ENCODE measurements at places on chromosomes 11 and 22.

- no peak for DNase-seq
Observed at GRCh38 chr11:57772562-57772961, 11.0 kb downstream of the CTNND1 start.

GRCh38 chr22:50733521-50734342, 4.3 kb upstream of the ACR start:
- peak; percentile 52 for DNase-seq

- DNase-seq, result no peak
Observed at GRCh38 chr11:128955636-128956035, 13.0 kb upstream of the TP53AIP1 start.

DNA sequence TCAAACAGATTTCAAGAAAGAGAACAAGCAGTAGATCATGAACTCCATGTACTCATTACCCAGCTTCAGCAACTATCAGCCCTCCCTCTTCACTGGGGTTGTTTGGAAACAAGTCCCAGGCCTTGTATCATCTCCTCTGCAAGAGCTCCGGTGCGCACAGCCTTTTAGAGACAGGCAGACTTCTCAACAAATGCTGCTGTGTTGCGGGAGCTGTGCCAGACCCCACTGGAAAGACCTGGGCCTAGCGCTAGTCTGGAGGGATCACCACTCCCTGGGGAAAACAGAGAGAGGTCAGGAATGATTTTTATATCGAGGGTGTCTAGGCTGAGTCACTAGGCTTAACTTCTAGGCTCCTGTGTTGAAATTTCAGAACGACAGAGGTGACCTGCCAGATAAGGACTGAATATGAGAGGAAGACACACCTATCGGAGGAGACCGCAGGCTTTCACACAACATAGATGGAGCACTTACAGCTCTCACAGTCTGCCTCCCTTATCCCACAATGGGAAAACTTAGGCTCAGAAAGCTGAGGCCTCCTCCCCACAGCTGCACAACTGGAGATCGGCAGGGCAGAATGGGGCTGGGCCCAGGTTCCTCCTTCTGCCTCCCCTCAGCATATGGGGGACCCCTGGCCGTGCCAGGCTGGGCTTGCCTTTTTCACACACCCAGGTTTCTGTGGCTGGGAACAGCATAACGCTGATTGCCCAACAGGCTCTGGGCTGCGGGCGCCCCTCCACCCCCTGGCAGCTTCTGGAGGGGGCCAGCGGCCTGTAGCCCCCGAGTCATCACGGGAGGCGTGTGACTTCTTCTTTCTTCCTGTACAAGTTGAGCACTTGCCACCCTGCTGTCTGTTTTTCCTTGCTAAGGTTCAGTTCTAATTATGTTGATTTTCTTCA, 86.0 kb downstream of the PKNOX2 start:
- DNase-seq, result no peak

- DNase-seq, result no peak
Observed at GRCh38 chr11:65651589-65652510, 10.9 kb downstream of the RELA start.

DNA sequence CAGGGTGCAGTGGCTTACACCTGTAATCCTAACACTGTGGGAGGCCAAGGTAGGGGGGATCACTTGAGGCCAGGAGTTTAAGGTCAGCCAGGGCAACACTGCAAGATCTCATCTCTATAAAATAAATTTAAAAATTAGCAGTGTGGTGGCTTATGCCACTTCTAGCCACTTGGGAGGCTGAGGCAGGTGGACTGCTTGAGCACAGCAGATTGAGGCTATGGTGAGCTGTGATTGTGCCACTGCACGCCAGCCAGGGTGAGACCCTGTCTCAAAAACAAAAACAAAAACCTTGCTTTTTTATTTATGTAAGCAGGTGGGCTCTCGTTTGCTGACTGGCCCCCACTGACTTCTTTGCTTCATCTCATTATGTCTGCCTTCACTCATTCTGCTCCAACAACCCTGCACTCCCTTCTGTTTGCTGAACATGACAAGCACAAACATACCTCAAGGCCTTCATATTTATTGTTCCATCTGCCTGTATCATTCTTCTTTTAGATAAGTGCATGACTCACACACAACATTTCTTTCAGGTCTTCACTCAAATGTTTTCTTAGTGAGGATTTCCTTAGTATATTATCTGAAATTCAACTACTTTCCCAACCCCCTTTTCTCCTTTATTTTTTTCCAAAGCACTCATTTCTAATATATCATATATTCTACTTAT, 32.4 kb upstream of the CLNS1A start:
- no peak for DNase-seq
